ENCODE measurements at places on chromosomes 16 and 17.

- no peak for DNase-seq
These were observed 9.5 kb downstream of the FOXF1 start for GRCh38 chr16:86519649-86520316.

- DNase-seq = no peak
These were observed 1.2 kb downstream of the ERN2 start for GRCh38 chr16:23711785-23712184.

GRCh38 chr17:20702692-20703091, 123.2 kb downstream of the CDRT15L2 start:
- DNase-seq = no peak

GRCh38 chr16:82848013-82848412, 221.2 kb downstream of the CDH13 start:
- DNase-seq = no peak

DNA sequence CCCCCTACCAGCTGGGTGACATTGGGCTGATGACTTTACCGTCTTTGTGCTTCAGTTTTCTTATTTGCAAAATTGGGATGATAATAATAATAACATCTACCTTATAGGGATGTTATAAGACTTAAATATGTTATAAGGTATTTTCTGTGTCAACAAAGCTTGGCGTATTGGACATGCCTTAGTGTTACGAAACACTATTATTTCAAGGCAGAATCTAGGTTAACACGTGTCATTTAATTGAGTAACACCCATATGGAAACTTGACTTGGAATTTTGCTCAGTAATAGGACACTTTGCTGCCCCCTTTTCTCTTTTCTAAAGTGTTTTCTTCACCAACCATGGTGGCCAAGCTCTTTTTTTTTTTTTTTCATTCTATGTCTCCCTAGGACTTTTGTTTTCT, 294.2 kb upstream of the SALL1 start:
- DNase-seq = no peak

DNA sequence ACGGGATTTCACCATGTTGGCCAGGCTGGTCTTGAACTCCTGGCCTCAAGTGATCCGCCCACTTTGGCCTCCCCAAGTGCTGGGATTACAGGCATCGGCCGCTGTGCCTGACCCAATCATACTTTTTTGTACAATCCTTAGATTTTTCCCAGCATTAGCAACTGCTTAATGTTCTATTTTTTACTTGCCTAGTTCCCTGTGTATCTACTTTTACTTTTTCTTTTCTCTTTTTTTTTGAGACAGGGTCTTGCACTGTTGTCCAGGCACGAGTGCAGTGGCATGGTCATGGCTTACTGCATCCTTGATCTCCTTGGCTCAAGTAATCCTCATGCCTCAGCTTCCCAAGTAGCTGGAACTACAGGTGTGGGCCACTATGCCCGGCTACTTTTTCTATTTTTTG, 9.5 kb downstream of the GRB2 start:
- no peak for DNase-seq

- no peak for DNase-seq
These were observed 4.6 kb upstream of the C17orf99 start for GRCh38 chr17:78141437-78142118.

GRCh38 chr17:71208111-71208704, 912.6 kb upstream of the SOX9 start:
- DNase-seq = peak; percentile 67

DNA sequence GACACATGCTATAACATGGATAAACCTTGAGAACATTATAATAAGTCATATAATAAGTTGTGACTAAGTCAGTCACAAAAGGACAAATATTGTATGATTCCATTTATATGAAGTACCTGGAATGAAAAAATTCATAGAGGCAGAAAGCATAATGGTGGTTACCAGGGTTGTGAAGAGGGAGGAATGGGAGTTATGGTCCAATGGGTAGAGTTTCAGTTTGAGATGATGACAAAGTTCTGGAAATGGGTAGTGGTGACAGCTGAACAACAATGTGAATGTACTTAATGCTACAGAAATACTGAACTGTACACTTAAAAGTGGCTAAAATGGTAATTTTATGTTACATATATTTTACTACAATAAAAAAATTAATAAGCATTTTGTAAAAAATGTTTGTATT, 49.7 kb downstream of the MYO1D start:
- DNase-seq = no peak

GRCh38 chr17:57946798-57947358, 8.3 kb downstream of the CUEDC1 start:
- DNase-seq = no peak

- DNase-seq = peak; percentile 31
These were observed 9.0 kb downstream of the TMEM98 start for GRCh38 chr17:32936894-32937500.

DNA sequence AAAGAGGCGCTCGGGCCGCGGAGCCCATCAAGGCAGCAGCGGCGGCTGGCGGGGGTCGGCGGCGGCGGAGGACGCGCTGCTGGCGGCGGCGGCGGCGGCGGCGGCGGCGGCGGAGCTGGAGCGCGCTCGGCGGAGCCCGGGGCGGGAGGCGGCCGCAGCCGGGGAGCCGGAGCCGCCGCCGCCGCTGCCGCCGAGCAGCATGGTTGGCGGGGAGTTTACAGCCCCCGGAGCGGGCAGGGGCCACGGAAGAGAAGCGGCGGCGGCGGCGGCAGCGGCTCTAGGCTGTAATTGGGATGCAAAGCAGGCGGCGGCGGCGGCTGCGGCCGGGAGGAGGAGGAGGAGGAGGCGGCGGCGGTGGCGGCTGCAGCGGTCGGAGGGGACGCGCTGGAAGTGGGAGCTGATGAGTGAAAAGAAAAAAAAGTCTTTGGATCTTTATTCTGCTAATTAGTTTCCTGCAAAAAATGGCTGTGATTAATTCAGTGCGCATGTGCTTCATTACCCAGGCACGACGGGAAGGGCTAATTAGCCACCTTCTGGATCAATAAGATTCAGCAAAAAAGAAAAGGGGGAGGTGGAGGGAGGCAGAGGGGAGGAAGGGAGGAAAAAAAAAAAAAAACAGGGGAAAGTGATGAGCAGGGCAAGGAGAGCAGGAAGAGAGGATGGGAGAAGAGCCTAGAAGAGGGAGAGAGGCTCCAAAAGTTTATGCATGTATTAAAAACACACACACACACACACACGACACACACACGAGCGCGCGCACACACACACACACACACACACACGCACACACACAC, 10.9 kb upstream of the ZFHX3 start:
- no peak for DNase-seq

DNA sequence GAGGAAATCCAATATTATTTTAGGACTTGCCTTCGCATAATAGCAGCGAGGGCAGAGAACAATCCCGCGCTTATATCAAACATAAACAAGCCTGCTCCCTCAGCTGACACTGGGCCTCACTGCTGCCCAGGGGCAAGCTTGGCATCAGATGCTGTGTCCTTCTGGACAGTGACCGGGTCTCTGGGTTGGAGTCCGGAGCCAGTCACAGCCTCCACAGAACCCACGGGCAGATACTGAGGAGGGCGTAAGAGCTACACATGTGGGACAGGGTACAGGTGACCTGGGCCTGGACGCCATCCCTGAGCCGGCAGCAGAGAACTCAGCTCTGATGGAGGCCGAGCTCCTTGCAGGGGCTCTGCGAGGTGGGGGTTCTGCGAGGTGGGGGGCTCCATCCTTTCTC, 14.7 kb upstream of the ZNF469 start:
- no peak for DNase-seq

- no peak for DNase-seq
These were observed 30.4 kb downstream of the NME3 start for GRCh38 chr16:1740781-1741490.

DNA sequence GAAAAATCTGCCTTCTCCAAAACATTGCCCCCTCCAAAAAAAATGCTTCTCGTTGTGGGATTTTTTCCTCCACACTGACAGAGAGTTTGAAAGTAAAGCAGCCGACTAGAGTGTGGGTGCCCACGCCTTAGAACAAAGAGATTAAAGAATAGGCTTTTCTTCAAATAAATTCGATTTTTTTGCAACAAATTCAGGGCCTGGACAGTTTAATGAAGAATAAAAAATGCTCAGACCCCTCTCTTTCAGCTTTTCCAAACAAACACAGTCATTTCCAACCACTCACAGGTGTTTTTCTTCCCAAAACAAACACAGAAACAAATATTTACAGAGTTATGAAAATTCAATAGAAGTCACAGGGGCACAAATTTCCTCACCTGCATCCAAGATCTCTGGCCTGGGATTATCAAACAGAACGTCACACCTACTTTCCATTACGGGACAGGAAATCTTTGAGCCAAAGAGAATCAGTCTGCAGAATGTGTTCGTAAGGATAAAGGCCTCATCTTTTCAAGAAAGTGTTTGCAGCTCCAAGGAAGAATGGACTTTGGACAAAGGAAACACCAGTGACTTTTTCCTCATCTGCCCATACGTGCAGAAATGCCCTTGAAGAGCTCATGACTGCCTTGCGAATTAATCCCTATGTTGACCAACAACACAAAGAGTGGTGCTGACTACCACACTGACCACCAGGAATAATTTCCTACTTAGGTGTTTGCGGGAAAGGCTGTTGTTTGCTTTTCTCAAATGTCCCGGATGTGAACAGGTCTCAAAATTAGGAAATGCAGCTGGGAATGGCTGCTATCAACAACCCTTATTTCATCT, 31.3 kb upstream of the TOX3 start:
- DNase-seq = no peak

DNA sequence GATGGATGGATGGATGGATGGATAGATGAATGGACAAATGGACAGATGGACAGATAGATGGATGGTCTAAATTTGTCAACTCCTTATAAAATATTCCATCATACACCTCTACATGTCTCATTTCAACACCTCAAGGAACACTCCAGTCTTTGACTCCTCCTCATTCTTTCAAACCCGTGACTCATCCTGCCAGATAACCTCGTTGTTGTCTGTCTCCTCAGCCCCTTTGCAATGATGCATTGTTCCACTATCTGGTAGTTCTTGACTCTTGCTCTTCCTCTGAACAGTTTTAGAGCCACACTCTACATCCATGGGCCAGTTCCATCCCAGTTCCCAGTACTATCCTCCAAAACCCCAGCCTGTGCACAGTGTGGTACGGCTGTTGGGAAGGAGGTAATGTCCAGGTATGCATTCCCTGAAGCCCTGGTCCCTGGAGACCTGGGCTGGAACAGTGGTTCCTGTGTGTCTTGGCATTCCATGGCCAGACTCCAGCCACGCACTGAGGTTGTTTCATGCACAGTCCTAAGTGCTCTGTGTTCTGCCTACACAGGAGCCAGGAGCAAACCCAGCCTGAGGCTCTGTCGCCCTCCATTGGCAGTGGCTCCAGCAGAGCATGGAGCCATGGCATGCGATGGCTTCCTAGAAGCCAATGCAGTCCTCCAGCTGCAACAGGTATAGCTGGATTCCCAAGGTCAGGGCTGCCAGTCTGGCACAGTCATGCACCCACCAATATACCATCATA, 105.7 kb downstream of the C17orf67 start:
- no peak for DNase-seq

DNA sequence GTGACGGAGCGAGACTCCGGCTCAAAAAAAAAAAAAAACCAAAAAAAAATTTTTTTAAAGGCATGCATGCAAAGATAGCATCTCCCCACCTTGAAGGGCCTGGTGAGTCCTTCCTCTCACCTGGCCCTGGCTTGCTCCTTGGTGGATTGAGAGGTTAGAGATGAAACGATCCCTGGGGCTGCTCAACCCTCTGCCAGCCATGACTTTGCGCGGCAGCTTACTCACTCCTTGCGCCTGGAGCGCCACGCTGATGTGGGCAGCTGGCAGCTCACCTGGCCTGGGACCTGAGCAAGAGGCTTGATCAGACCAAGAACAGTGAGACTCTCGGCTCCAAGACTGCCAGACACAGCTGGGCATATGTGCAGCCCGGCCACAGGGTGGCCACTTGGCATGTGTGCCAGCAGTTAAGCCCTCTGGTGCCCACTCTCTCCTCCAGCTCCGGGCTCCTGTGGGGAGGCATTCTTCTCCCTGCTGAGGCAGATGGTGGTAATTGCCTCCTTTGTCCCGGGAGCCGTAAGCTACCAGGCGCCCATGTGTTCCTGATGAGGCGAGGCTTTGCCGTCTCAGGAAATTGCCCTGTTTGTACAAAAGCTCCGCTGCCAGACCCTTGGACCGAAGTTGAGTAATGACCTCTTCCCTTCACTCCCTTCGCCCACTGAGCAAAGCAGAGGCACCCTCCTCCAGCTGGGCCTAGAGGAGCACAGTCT, 5.1 kb upstream of the EVPL start:
- DNase-seq = no peak

DNA sequence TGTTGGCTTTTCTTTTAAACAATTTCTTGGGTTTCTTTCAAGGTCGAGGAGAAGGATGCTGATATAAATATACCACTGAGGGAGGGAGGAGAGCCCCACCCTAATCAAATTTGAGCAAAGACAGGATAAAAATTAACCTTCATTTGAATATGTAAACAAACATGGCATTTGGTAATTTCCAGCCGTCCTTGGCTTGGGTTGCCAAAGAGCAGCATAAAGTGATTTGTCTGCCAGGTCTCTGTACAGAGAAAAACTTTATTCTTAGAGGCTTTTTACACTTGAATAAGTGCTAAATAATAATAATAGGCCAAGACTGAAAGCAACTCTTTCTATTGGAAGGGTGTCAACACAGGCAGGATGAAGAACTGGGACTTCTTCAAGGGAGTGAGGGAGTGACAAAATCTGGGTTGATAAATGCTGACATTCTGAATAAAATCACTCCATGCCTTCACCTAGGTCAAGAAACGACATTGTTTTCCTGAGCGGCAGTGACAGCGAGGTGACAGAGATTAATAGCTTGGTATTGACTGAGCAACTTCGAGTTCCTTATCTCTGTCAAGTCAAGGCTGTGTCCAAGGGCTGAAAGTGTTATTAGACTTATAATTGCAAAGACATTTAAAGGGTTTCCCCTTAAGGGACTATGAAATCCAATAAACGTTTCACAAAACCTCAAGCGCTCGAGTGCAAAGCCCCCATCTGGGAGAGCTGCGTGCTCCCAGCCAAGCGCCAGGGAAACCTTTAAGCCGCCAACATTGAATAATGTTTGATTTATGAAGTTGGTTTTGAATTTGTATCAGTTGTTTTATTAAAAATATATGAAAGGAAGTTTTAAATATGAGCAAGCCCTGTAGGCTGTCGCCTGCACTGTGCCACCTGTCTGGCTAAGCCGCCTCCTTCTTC, 269.5 kb upstream of the N4BP1 start:
- DNase-seq = no peak

GRCh38 chr17:64275016-64275415, 12.0 kb upstream of the TEX2 start:
- DNase-seq = no peak

- no peak for DNase-seq
These were observed 32.4 kb upstream of the PEMT start for GRCh38 chr17:17623904-17624303.

- DNase-seq = no peak
These were observed 8.5 kb downstream of the FNDC8 start for GRCh38 chr17:35129973-35130351.

GRCh38 chr17:77325577-77326075, 184.9 kb downstream of the SEC14L1 start:
- DNase-seq = no peak
